ENCODE measurements at places on chromosomes 6 and 20.

GRCh38 chr6:88167352-88167937 is 1.3 kb upstream of the CNR1 start:
- no peak for DNase-seq

GRCh38 chr6:72111611-72112010 is 225.3 kb downstream of the RIMS1 start:
- no peak for DNase-seq

DNA sequence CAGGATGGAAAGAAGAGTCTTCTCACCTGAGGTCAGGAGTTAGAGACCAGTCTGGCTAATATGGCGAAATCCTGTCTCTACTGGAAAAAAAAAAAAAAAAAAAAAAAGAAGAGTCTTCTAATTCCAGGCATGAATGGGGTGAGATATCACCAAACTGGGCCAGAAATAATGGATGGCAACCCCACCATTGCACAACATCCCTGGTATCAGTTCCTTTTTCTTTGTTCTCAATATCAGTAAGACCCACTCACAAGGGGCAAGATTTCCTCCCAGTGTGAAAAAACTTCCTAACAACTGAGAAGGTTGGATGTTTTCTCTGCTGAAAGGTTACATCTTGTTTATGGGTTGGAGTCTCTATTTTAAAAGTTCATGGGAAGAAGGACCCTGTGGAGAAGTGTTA is 23.6 kb upstream of the NR2E1 start:
- DNase-seq: no peak

- DNase-seq: no peak
Measured at GRCh38 chr6:52392944-52393343, 27.2 kb upstream of the EFHC1 start.

DNA sequence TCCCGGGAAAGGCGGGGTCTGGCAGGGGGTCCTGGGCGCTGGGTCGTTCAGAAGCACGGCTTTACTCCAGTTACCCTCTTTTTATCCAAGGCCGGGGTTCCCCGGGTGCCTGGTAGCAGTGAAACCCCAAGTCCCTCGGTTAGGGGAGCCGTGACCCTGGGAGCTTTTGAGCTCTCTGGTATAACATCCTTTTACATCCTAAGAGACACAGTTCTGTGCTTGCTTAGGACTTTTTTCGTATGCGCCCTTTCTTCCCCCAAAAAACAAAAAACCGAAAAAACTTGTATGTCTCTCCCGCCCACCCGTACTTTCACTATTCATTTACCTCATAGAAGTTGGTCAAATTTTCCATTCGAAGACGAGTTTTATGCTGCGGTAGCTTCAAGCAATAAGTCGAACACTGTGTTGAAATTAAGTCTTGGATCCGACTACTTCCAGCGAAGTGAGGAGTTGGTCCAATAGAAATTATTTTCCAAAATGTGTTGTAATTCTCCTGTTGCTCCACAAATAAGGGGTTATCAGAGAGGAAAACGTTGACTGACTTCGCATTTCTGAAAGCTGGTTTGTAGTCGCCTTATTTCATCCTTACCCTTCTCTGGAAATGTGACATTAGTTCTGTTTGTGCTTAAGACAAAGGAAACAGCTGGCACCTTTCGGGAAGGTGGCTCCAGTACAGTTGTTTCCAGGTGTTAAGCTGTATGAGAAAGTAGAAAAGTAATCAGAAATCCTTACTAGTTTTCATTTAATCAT is 816 bp upstream of the MAN1A1 start:
- DNase-seq: no peak

DNA sequence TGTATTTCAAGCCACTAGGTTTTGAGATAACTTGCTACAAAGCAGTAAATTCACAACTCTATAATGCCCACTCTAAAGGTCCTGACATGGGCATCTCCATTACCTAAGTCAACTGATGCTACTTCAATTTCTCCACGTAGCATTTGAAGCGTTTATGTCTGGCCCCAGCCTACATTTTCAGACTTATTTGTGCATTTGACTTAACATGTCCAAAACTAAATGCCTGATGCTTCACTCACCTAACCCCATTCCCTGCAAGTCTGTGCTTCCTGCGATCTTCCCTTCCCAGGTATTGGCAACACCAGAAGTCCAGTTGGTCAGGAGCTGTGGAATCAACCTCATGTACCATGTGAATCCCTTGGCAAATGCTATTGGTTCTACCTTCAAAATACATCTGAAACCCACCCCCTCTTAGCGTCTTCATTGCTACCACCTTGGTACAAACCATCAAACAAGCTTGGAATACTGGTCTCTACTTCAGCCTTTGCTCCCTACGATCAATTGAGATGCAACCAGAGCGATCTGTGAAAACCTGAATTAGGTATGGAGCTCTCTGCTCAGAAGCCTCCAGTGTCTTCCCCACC is 12.8 kb upstream of the ZNFX1 start:
- no peak for DNase-seq

GRCh38 chr20:58127701-58128111 is 100.7 kb downstream of the ANKRD60 start:
- DNase-seq: no peak

DNA sequence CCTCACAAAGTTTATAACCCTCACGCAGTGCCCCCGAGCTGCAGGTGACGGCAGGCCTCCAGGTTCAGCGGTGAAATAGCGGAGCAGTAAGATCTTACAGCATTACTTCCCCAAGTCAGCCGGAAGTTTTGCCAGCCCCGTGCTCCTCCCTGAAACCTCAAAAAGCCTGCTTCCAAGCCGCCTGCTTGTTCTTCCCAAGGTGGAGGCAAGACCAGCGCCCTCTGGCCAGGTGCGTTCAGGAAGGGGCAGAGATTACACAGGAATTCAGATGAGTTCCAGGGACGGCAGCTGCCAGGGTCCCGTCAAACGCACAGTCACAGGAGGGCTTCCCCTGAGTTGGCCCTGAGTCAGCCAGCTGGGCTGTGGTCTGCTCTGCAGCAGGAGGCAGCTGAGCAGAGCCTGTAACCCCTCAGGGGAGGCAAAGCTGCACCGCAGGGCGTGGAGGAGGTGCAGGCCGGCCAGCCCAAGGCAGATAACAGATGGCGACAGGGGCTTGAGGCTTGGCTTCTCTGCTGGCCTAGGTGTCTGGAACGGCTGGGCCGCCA is 124.1 kb upstream of the RPS6KA2 start:
- no peak for DNase-seq

- no peak for DNase-seq
Measured at GRCh38 chr6:5840734-5841390, 165.9 kb downstream of the NRN1 start.

DNA sequence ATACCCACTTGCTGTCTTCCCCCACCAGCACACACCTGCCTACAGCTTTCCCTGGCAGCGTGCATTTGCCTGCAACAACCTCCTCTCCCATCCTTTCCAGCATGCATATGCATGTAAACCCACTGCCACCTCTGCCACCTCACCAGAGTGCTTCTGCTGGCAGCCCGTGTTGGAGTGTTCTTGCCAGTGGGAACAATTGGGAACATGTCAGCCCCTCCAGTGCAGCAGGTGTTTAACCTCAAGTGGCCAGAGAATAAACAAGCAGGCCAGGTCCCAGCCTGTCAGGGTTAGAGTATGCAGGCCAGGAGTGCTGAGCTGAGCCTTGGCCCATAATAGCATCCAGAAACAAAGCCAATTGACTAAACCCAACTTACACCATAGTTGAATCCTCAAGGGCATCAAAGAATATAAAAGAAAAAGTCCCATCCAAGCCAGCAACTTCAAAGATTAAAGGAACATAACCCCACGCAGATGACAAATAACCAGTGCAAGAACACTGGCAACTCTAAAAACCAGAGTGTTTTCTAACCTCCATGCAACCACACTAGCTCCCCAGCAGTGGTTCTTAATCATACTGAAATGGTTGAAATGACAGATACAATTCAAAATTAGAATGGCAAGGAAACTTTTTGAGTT is 1212.1 kb upstream of the CITED2 start:
- DNase-seq: no peak

All from Caco-2 (cell line).